ENCODE measurements at places on chromosomes 3 and 15.

GRCh38 chr15:36793205-36793873 is 213.9 kb downstream of the CDIN1 start:
- no peak for DNase-seq

- DNase-seq, result no peak
These were observed 162.2 kb downstream of the VGLL4 start for GRCh38 chr3:11481556-11481955.

DNA sequence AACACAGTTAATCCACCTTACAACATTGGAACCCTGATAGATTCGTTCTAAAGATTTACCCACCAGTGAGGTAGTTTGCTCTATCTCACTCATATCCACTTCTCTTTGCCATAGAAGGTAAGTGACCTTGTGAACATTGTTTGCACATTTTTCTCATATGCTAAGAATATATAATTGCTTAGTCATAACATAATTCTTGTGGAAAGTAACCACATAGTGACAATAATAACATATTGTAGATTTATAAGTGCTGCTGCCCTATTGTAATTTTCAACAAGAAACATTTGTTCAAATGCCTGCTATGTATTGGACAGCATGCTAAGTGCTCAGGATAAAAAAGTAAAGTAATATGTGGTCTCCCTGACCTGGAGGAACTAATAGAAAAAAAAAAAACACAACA is 554.2 kb upstream of the KCNMB2 start:
- no peak for DNase-seq

GRCh38 chr3:71492974-71493771 is 90.4 kb downstream of the FOXP1 start:
- DNase-seq, result peak; percentile 43

DNA sequence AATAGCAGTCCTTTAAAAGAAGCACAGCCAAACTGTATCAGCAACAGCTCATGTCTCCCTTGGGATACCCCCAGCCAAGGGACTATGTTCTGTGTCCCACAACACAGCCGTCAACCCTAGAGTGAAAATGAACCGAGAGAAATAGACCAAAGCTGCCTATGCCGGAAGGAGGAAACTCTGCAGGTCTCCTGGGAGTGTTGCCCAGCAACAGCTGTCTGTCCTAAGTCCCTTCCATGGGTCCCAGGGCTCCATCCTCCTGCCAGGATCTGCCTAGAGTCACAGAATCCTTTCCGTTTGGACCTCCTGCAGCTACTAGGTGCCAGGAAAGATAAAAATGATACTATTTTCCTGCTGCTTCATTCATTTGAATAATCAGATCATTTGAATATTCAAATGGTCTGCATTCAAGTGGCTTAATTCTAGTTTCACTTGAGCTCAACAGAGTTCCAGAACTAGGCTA is 53.1 kb downstream of the TRANK1 start:
- no peak for DNase-seq

Data from CD4-positive, alpha-beta T cell treated with Interleukin-17A for 4 hours (primary cell).